WTC11 (cell line): ENCODE measurements at places on chromosomes 1 and 21.

DNA sequence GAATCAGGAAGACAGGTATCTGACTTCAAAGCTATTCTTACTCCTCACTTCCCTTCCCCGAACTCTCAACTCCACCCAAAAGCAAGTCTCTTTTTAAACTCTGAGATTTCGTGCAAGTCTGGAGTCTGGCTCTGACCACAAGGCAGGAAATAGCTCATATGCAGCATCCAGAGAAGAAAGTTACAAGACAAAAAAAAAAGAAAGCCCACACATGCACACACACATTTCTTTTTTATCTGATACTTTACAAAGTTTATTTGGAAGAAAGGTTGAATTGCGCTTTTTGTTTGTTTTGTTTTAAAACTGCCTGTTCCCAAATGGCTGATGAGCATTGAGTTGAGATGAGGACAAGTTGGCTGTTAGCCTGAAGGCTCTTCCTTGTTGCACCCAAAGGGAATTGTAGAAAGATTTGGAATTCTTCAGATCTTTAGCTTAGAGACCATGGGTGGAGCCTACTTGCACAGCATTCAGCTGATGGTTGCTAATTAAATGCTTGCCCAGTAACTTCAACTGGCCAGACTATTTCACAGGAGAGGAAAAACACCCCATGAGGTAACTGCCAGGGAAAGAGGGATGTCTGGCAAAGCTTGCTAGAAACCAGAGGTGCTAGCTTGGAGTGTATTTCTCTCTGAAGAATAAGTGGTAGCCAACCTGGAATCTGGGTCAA is 490.3 kb downstream of the TTLL7 start:
- H3K27ac ChIP-seq: no peak overlapping the region
- peaks cover 26% of the 10 kb centered on the region for H3K4me1 ChIP-seq
- no peaks in the 10 kb centered on the region; the same call in 1 of the 2 replicates for H3K27me3 ChIP-seq

GRCh38 chr1:66633159-66633558 is 99.2 kb downstream of the SGIP1 start:
- DNase-seq: no peak
- H3K36me3 ChIP-seq: no peaks in the 10 kb centered on the region
- H3K27me3 ChIP-seq: no peaks in the 10 kb centered on the region
- H3K4me1 ChIP-seq: peaks cover 9% of the 10 kb centered on the region
- no peak overlapping the region for H3K27ac ChIP-seq
- no peak overlapping the region for H3K4me3 ChIP-seq

GRCh38 chr1:101507547-101507971 is 270.7 kb downstream of the S1PR1 start:
- H3K27me3 ChIP-seq: no peaks in the 10 kb centered on the region; the same call in 1 of the 2 replicates
- H3K36me3 ChIP-seq: no peaks in the 10 kb centered on the region
- DNase-seq: no peak
- H3K4me1 ChIP-seq: no peaks in the 10 kb centered on the region
- H3K4me3 ChIP-seq: no peak overlapping the region

DNA sequence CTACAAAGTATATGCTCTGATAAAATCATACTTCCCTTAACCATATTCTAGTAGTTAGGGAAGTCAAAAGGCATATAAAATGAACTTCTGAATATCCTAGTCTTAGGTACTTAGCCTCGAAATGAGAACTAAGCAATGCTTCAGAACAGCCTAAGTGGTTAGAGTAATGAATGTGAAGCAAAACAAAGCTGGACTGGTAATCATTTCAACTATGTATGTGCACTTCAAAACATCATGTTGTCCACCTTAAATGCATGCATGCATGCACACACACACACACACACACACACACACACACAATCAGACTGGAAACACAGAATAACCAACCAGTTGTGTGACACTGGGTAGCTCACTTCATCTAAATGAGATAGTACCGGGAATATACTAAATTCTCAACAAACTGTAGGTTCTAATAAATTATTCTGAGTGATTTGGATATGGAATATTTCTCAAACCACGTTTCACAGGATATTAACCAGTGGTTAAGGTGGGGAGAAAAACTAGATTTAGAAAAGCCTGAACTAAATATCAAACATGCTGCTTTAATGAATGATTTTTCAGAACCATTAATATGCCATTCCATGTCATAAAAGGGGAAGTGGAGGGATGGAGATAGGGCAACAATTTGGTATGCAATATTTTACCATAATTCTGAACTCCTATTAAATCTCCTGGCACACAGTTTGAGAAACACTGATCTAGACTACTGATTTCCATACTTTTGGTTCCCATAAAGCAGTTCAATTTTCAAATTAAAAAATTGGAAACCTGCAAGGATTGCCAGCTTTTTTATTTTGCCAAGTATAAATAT is 19.5 kb downstream of the RNF115 start:
- H3K4me1 ChIP-seq: peaks cover 36% of the 10 kb centered on the region
- H3K27ac ChIP-seq: peak overlapping the region; percentile 48; the same call in 1 of the 2 replicates
- H3K4me3 ChIP-seq: no peak overlapping the region
- H3K36me3 ChIP-seq: no peaks in the 10 kb centered on the region

- no peak overlapping the region for H3K27ac ChIP-seq
- no peaks in the 10 kb centered on the region; the same call in 1 of the 2 replicates for H3K27me3 ChIP-seq
- H3K36me3 ChIP-seq: no peaks in the 10 kb centered on the region
- no peak overlapping the region for H3K4me3 ChIP-seq
- peaks cover 7% of the 10 kb centered on the region; the same call in 1 of the 2 replicates for H3K4me1 ChIP-seq
These were observed 28.5 kb upstream of the RNF2 start for GRCh38 chr1:185016880-185017279.

DNA sequence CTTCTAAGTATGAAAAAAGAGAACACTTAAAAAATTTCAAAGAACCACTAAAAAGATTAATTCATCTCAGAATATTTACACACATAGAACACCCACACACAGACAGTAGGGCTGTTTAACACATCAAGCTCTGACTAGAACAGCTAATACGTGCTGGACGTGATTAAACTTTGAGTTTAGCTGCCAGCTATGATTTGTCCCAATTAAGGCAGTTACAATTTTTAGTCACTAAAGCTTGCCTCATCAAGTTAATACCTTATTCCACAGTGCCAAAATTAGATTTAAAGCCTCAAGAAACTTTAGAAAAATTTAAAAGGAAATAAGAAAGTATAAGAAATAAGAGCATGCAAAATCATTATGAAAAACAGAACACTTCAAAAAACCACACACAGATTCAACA is 18.9 kb downstream of the SLC16A1 start:
- no peak for DNase-seq
- peak overlapping the region; percentile 86 for H3K27ac ChIP-seq
- H3K4me1 ChIP-seq: peaks cover 66% of the 10 kb centered on the region
- H3K36me3 ChIP-seq: peaks cover 27% of the 10 kb centered on the region
- H3K27me3 ChIP-seq: no peaks in the 10 kb centered on the region

DNA sequence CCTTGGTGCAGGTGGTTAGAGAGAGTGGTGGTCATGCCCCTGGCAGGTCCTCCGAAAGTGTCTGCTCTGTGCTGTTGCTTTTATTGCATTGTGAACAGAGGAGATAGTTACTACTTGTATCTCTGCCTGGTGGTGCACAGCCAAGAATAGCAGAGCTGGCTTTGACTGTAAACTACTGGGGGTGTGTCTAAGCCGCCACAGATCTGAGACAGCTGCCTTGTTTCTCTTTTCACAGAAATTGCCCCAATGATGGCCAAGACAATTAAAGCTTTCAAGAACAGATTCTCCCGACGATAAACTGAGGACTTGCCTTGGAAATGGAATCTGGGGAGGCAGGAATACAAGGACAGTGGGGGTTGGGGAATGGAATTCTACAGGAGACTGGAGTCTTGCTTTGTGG is 16.0 kb downstream of the ELOA start:
- DNase-seq: no peak
- no peak overlapping the region for H3K27ac ChIP-seq
- peaks cover 67% of the 10 kb centered on the region for H3K36me3 ChIP-seq
- no peak overlapping the region for H3K4me3 ChIP-seq
- no peaks in the 10 kb centered on the region for H3K27me3 ChIP-seq

GRCh38 chr1:236025836-236026235 is 39.1 kb downstream of the NID1 start:
- DNase-seq: no peak
- H3K36me3 ChIP-seq: peaks cover 6% of the 10 kb centered on the region
- H3K4me1 ChIP-seq: no peaks in the 10 kb centered on the region
- no peaks in the 10 kb centered on the region for H3K27me3 ChIP-seq

DNA sequence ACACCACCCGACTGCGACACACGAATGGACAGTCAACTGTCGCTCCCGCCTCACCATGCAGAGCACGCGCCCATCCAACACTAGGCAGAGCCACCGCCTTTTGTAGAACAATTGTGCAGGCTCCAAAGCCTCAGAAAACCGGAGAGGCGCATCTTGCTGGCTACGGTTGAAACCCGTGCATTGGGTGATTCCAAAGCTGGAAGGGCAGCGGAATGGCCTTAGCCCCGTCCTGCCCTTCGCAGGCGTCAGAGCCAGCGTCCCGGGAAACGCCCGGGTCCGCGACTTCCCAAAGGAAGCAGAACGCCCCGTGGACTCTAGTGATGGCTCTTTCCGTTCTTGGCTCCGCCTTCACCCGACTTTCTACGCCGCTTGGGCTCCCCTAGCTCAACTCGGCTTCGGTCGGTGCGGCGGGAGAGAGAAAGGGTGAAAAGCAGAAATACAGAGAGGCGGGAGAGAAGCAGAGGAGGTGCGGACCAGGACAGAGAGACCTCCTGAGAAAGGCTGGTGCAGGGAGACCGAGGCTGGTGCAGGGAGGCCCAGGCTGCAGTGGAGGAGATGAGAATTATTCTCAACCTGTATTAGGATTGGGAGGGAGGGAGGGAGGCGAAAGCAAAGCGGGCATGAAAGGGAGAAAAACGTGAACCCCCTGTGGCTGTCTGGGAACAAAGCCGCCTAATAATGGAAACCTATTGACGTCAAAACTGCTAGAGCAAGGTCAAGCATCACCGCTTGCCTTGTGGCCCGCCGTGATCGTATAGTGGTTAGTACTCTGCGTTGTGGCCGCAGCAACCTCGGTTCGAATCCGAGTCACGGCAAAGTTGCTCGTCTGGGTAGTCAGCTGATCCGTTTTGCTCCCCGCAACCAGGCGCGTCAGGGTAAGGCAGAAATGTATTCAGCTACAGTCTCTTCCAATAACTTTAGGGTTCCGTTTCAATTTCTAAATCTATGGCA is 99.5 kb downstream of the PRKAB2 start:
- no peaks in the 10 kb centered on the region for H3K36me3 ChIP-seq
- H3K27me3 ChIP-seq: peaks cover 92% of the 10 kb centered on the region
- H3K4me3 ChIP-seq: peak overlapping the region; percentile 90
- H3K4me1 ChIP-seq: peaks cover 14% of the 10 kb centered on the region
- peak; percentile 57 for DNase-seq
- H3K27ac ChIP-seq: no peak overlapping the region

GRCh38 chr1:97845805-97846204 is 75.0 kb downstream of the DPYD start:
- no peak for DNase-seq
- H3K4me3 ChIP-seq: no peak overlapping the region
- H3K27me3 ChIP-seq: no peaks in the 10 kb centered on the region
- H3K4me1 ChIP-seq: no peaks in the 10 kb centered on the region
- H3K27ac ChIP-seq: no peak overlapping the region
- peaks cover 8% of the 10 kb centered on the region for H3K36me3 ChIP-seq

- H3K4me1 ChIP-seq: peaks cover 17% of the 10 kb centered on the region
- H3K4me3 ChIP-seq: no peak overlapping the region
- H3K27ac ChIP-seq: no peak overlapping the region
- H3K36me3 ChIP-seq: no peaks in the 10 kb centered on the region
- no peaks in the 10 kb centered on the region; the same call in 1 of the 2 replicates for H3K27me3 ChIP-seq
- peak; percentile 9 for DNase-seq
These were observed 580.1 kb upstream of the ADGRL2 start for GRCh38 chr1:81220614-81221071.

GRCh38 chr1:210700511-210700910 is 371.8 kb downstream of the HHAT start:
- no peaks in the 10 kb centered on the region; the same call in 1 of the 2 replicates for H3K36me3 ChIP-seq
- no peak overlapping the region for H3K4me3 ChIP-seq
- H3K4me1 ChIP-seq: peaks cover 10% of the 10 kb centered on the region; the same call in 1 of the 2 replicates
- H3K27ac ChIP-seq: no peak overlapping the region
- H3K27me3 ChIP-seq: no peaks in the 10 kb centered on the region

- H3K4me1 ChIP-seq: no peaks in the 10 kb centered on the region
- no peak for DNase-seq
- peaks cover 4% of the 10 kb centered on the region; the same call in 1 of the 2 replicates for H3K27me3 ChIP-seq
- H3K36me3 ChIP-seq: peaks cover 87% of the 10 kb centered on the region
These were observed 16.4 kb upstream of the F13B start for GRCh38 chr1:197083474-197083873.

DNA sequence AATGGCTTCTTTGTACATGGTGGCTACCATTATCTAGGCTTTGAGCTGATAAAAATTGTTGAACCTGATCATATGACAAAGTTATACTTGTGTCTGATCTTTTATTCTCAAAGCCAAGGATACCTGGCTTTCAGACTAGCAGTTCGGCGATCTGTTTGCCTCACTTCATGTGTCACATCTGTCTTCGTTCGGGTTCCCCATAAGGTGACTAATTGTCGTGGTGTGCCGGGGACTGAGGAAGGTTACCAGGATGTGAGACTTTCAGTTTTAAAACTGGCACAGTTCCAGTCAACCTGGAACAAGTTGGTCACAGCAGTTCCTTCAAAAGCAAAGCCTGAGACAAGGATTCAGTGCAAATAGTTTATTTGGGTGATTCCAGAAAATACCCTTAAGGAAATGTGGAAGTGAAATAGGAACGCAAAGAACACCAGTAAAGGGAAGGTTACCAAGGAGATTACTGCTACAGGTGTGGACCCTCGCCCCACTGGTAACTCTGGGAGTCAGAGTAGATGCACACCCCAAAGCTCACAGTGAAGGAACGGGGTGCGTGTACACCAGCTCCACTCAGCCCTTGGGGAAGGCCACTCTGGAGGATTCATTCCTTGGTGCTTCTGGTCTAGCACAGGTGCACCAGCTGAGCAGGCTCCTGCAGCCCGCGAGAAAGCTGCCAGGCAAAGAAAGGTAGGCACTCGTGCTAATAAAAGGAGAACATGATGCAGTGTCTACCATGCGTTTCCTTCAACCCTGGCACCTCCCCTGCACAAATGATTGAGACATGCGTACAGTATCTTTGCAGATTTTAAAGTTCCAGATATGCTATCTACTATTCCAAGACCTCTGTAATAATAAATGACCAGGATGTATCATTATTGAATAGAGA is 69.0 kb downstream of the VWA5B1 start:
- peaks cover 26% of the 10 kb centered on the region for H3K27me3 ChIP-seq
- no peak overlapping the region for H3K27ac ChIP-seq
- H3K4me3 ChIP-seq: no peak overlapping the region
- H3K4me1 ChIP-seq: peaks cover 9% of the 10 kb centered on the region
- no peaks in the 10 kb centered on the region for H3K36me3 ChIP-seq

- H3K4me3 ChIP-seq: no peak overlapping the region
- H3K36me3 ChIP-seq: peaks cover 4% of the 10 kb centered on the region; the same call in 1 of the 2 replicates
- H3K4me1 ChIP-seq: peaks cover 44% of the 10 kb centered on the region
These were observed 18.6 kb downstream of the ACOT11 start for GRCh38 chr1:54566438-54567141.

DNA sequence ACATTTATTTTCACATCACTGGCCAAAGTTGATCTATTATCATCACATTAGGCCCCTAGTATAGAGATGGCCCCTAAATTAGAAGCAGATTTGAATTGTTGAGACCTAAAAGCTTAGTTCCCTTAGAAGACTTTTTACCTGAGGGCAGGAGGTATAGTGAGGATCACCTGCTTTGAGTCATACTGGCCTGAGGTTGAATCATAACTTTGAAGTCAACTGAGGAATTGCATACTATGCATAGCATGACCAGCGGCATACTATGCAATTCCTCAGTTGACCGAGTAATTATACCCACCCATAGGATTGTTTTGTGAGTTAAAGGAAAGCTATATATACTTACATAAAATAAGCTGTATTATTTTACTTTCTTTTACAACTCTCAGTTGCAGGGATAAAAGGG is 50.3 kb upstream of the DPH5 start:
- no peak for DNase-seq
- no peak overlapping the region for H3K4me3 ChIP-seq
- H3K4me1 ChIP-seq: no peaks in the 10 kb centered on the region
- no peak overlapping the region for H3K27ac ChIP-seq
- H3K27me3 ChIP-seq: no peaks in the 10 kb centered on the region; the same call in 1 of the 2 replicates
